ENCODE measurements at places on chromosomes 1 and 21.

- DNase-seq = no peak
Measured at GRCh38 chr1:99768104-99768503, 1.7 kb upstream of the FRRS1 start.

GRCh38 chr1:180982422-180982821, 40.2 kb downstream of the STX6 start:
- no peak for DNase-seq

DNA sequence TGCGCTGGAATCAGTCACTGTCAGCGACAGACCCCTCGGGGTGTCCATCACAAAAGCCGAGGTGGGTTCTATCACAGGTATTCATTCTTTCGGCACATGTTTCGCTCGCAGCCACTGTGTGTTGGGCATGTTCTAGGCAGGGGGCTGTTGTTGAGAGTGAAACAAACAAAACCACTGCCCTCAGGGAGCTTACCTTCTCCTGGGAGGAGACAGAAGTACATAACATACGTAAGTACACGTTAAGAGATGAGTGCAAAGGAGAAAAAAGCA, 6.6 kb downstream of the ATF3 start:
- no peak for DNase-seq

GRCh38 chr1:67636146-67636545, 48.9 kb upstream of the GADD45A start:
- peak; percentile 41 for DNase-seq

DNA sequence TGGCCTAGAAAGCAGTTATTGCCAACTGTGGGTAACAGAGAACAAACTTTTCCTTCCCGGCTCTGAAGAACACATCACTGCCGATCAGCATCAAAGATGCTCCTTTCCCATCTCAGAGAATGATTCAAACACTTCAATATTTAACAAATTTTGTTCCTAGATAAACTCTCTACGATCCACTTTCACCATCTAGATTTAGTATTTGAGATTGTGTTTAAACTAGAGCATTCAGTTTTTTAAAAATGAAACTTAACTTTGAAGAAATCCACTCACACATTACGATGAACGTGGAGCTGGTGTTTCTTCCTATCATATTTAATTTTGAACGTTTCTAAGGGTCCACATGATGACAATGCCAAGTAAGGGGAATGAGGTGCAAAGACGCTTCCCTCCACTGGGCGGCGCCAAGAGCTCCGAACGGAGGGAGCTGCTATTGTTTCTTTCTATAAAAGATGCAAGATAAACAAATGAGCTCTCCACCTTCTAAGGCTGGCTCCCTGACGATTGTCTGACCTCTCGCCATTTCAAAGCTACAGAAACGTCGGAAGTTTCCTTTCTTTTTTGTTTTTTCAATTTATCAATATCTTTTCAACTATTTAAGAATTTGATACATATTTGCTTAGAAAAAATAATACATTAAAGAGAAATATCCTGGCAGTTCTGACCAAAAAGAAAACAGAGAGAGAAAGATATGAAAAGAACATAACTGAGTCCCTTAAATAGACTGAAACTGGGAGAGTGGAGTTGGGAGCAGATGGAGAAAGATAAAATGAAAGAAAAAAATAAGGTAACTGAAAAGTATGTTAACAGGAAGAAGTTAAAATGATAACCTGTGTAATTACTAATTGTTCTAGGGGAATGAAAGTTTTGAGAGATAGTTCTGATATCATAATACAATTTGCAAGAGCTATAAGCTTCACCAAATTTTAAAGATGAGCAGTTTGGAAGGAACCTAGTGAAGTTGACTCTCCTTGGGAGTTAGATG, 4.4 kb upstream of the BARHL2 start:
- DNase-seq = no peak

DNA sequence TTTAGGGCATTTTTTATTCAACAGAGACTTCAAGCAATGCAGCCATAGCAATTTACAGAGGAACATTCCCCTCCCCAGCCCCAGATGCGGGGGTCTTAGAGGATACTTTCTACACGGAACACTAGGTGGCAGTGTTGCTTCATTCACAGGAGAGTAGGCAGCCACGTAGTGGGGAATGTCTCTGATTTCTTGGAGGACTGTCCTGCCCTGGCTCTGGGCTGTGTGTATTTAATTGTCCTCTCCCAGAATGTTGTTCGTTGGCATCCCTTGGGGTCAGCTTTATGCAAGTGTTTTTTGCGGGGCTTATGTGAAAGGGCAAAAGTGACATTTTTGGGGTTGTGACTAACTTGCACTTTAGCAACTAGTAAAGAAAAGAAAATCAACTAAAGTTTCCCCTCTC, 96.9 kb downstream of the PAPPA2 start:
- peak; percentile 6 for DNase-seq

DNA sequence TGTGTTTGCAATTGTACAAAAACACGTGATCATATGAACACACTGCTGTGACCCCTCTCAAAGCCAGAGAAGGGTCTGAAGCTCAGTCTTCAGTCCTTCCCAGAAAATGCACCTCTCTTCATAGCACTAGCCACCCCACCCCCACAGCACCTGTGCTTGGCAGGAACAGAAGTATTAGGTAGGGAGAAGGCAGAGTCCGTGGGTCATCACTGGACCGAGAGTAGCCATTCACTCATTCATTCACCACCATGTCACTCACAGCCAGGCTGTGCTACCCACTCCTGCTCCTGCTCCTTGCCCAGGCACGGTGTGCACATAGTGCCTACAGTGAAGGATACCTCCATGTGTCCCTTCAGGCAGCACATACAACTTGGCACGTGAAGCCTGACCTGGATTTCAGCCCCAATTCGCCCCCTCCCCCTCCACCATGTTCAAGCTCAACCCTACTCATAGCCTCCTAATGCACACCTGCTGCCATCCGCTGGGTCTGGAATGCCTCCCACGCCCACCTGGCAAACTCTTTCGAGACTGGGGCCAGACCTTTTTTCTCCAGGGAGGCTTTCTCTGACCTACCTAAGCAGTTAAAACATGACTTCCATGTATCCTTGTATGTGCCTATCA, 81.9 kb upstream of the GALNT2 start:
- DNase-seq = no peak

DNA sequence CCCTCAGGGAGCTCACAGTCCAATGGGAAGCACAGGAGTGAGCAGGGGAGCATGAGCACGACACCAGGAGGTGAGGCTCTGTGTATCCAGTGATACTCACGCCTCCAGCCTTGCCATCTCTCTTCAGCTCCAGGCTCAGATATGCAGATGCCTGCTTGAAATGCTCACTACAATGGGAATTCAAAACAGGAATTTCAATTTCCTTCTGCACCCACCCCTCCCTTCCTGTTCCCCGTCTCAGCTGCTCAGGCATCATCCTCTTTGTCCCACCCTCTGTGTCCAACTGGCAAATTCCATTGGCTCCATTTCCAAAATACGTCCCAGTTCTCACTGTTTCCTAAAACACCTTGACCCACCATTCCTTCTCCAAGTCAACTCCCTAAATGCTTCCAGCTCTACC, 58.9 kb downstream of the FBXO2 start:
- no peak for DNase-seq

DNA sequence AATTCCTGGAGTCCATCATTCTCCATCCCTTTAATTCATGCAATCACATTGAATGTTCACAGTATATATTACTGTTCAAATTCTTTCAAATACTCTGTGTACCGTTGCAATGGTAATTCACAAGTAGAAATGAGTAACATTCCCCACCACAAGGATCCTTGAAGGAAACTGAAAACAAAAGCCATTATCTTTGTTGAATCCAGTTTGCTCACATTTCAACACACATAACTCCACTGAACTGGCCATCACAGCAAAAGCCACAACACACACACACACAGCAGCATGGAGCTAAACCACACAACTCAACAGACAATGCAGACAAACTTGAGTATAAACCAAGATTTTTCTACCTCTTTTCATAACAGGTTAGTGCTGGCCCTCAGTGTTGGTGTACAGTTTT, 188.3 kb upstream of the GREM2 start:
- no peak for DNase-seq

GRCh38 chr1:209647156-209647555, 5.1 kb downstream of the LAMB3 start:
- DNase-seq = no peak

DNA sequence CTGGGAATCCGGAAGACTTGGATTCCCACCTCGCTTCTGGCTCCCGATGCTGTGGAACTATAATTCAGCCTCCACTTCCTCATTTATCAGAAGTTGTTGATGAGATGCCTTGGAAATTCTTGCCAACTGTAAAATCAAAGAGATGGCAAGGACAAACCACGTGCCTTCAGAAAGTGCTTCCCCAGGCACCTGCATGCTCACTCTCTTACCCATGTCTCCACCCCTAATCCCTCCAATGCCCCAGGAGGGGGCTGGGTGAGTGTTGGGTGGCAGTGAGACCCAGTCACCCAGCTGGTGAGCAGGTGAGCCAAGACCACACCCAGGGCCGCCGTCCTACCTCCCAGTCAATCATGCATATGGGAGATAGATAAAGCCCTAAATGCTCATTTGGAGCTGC, 160.8 kb downstream of the PSMG1 start:
- DNase-seq = no peak

GRCh38 chr1:39270368-39270767, 65.9 kb downstream of the MACF1 start:
- DNase-seq = no peak

DNA sequence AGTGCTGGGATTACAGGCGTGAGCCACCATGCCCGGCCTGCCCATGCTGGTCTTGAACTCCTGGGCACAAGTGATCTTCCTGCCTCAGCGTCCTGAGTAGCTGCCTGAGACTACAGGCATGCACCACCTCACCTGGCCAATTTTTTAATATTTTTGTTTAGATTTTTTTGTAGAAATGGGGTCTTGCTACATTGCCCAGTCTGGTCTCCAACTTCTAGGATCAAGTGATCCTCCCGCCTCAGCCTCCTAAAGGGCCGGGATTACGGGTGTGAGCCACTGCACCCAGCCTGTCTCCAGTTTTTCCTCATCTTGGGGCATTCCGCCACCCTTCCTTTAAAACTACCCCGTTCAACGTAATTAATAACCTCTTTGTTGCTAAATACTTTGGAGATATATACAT, 7.4 kb downstream of the PMF1 start:
- DNase-seq = no peak

DNA sequence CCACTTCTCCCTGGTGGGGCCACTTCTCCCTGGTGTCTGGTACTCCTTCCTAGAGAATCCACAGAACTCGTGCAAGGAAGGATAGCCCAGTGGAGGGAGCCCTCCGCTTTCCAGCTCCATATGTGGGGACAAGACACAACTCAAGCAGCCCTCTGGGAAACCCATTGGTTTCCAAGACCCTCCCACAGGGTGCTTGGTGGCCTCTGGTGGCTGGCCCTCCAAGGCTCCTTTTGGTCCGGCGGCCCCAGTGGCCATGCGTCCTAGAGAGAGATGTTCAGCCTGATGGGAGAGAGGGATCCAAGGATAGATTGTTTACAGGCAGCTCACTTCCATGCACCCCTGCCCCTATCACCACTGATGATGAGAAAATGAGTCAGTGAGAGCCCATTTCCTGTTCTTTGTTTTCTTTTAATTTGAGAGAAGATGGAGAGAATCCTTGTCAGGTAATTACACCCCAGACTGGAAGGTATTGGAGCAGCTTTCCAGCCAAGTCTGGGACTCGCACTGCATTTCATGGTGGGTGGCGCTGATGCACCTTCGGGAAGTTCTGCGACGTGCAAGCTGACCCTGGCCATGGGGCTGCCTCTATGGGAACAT, 486.2 kb upstream of the VAMP3 start:
- no peak for DNase-seq

- DNase-seq = no peak
Measured at GRCh38 chr21:46071082-46071481, 26.8 kb upstream of the COL6A2 start.

- no peak for DNase-seq
Measured at GRCh38 chr21:38181096-38181495, 75.7 kb upstream of the KCNJ15 start.

GRCh38 chr1:33872683-33873082, 8.8 kb downstream of the HMGB4 start:
- no peak for DNase-seq

DNA sequence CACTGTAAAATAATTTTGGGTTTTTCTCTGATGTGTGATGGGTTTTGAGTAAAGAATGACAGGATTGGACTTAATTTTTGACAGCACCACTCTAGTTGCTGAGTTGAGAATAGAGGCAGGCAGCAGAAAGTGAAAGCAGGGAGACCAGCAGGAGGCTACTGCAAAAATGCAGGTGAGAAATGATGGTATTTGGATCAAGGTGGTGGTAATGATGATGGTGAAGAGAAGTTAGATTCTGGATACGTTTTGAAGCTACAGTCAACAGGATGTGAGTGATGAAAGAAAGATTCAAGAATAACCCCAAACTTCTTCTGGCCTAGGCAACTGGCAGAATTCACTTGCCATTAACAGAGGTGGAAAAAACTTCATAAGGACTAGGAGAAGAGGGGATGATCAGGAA, 14.8 kb upstream of the AK5 start:
- no peak for DNase-seq

DNA sequence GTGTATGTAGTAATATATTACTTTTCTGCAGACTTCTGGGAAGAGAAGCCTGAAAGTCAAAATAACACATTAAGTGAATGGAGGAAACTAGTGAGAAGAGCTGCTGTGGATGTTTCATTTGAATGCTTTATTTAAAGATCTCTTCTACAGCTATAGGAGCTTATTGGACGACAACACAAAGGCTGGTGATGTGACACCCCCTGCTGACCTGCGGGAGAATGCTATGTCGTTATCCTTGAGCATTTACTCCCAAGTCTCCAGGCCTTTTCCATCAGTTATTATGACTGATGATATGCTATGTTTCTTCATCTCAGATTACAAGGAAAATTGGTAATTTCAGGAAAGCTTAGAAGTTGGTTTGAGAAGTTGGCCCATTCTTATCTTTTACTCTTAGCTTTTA, 22.3 kb upstream of the PLA2G4A start:
- DNase-seq = no peak

DNA sequence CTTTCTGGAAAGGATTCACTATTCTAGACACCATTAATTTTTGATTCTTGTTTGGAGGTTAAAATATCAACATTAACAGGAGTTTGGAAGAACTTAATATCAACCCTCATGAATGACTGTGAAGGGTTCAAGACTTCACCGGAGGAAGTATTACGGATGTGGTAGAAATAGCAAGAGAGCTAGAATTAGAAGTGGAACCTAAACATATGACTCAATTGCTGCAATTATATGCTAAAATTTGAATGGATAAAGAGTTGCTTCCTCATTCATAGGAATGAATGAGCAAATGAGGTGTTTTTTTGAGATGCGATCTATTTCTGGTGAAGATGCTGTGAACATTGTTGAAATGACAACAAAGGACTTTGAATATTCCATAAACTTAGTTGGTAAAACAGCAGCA, 77.9 kb upstream of the TNFSF4 start:
- DNase-seq = no peak

DNA sequence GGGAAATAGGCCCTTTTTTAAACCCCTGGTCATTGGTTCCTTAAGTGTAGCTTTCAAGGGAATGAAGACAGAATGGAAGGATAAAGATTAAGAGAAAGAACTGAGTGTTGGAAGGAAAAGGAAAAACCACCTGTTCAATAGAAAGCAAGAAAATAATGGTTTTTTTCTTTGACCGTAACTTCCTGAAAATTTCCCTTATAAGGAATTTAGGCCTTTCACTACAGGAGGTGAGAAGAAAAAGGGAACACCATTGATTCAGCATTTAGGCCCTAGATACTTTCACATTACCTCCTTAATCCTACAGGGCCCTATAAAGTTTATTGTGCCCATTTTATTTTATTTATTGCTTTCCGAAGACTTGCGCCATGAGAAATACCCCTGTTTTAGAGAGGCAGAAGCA, 18.9 kb downstream of the KPNA6 start:
- DNase-seq = no peak

- DNase-seq = no peak
Measured at GRCh38 chr1:47843781-47844557, 153.2 kb downstream of the TRABD2B start.
